Lower lobe of right lung (tissue), 2 donors: ENCODE measurements at places on chromosomes 5 and 9. TPM values are rescaled to one million over a fixed set of nuclear protein-coding genes. Genes with fewer than 3 reads are reported as not detected.

The RAI14 gene
- total RNA-seq = 66.8 TPM

DNA sequence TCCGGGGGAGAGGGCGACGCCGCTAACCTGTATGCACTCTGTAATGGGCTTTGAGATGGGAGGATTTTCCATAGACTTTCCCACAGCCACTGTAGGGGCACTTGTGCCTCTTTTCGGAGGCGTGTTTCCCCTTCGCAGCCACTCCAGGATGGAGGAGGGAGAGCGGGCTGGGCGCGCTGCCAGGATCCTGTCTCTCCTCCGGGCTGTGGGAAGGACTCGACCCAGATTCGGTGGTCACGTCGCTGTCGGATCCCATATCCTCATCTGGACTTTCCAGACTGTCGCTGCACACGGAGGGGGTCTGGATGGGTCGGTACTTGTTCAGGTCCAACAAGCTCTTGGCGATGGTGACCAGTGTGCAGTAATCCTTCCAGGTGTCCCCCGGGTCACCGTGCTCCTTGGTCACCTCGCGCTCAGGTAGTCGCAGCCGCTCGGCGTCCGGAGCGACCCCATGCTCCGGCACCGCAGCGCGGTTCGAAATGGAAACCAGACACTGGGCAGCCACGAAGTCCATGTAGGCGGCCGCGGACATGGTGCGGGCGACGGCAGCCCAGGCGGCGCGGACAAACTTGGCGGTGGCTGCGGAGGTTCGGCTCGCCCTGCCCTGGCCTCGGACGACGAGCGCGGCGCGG, 1.5 kb downstream of the KLF9 start:
- peak; percentile 91 for DNase-seq

The ADRA1B gene
- 3.8 TPM for total RNA-seq

The UBTD2 gene
- total RNA-seq = 15.8 TPM

The ZNF608 gene
- 27.9 TPM for total RNA-seq

The PPP3R2 gene
- not detected for total RNA-seq

GRCh38 chr5:107796797-107797196, 126.1 kb upstream of the EFNA5 start:
- no peak for DNase-seq
